Suppressor macrophage (primary cell): ENCODE measurements at places on chromosomes 1 and 21.

DNA sequence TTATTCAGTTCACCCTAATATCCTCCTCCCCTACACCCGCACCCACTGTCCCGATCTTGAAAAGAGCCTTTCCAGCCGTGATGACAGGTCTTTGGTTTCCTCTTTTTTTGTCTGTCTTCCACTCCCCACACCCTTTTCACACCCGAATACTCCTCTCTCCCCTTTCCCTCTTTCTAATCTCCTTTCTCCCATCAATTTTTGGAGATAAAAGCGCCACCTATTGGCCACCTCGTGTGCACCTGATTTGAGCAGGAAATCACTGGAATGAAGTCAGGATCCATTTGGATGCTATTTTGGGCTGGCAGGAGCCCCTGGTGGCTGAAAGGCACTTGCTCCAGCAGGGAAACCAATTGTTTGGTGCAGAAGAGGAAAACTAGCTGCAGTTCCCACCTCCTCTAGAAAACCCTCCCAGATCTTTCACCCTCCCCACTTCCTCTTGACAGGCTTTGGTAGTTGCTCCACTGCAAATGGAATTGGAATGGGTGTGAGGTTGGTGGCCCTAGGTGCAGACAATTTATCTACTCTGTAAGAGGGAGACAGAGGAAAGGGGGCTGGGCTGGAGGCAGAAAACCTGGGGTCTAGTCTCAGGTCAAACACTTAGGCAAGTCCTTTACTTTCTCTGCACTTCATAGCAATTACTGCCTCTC lies 8.4 kb downstream of the FOXE3 start:
- peak; percentile 48 for DNase-seq

DNA sequence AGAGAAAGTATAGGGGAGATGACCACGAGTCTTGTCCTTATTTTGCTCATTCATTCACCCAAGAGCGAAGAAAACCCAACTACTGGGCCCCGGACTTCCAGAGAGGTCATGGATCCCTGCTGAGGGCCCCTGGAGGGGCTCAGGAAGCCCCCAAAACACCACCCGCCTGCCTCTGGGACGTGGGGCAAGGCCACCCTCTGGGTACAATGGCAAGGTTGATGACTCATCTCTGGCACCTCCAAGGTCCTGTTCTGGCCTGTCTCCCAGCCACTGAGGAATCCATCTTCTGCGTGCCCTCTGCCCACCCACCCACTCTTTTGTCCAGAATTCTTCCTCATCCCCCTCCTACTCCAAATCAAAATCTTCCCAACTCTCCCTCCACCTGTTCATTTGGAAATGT lies 21.3 kb upstream of the PRDM15 start:
- no peak for DNase-seq

GRCh38 chr1:154431586-154432373 lies 26.6 kb downstream of the IL6R start:
- DNase-seq: peak; percentile 98

DNA sequence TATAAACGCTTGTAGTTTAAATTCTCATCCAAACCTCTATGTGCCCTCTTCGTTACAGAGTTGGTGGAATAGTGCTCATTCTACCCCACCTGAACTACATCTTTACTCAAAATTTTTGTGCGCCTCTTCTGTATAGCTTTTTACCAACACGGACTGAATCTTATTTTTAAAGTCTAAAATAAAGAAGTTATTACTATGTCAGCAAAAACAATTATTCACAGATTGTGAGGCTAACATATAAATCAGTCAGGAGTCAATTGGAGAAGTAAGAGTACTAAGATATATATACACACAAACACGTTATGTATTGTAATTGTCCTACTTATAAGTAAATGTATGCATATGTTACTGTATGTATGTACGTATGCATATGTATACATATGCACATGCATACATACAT lies 274.9 kb upstream of the ADGRL4 start:
- no peak for DNase-seq

DNA sequence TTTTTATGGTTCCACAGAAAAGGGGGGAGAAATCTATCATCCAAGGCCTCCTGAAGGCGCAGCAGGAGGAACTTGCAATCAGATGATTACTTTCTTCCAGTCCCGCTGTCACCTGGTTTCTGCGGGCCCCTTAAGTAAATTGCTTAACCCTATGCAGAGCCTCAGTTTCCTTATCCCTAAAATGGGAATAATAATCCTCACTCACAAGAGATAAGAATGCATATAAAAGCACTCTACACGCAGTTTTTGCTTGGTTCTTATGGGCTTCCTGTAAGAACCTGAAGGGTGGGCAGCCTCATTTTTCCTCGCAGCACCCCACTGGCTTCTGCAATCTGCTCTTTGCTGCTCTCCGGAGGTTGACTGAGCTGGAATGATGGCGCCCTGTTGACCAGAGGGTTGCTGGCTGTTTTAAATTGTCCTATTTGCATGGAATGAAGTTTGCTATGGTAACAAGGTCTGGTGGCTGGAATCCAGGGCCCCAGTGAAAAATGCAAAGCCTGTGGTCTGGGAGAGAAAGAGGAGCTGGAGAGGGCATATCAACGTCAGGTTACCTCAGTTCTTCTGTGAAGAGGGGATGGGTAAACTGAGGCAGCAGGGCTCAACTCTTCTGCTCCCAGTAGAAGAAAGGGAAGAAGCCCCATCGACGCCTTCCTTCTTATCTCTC lies 1.0 kb upstream of the KAZN start:
- no peak for DNase-seq

GRCh38 chr1:243483071-243483771 lies 227.4 kb downstream of the SDCCAG8 start:
- no peak for DNase-seq

DNA sequence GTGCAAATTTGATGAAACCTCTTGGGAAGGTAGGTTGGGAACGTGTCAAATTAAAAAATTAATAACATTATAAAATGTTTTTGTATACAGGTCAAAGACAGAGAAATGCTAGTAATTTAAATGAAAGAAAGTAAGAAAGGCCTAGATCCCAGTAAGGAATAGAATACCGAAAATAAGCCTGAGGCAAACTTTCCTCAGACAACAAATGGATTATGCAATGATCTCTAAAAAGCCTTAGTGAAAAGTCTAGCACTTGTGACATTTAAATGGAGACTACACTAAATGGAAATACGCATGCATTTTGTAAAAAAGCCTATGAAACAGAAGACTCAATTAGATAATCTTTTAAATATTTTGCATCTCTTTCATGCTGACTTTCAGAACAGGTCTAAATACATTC lies 138.5 kb upstream of the ZNHIT6 start:
- DNase-seq: no peak

GRCh38 chr1:216883518-216883917 lies 160.3 kb upstream of the ESRRG start:
- no peak for DNase-seq

- no peak for DNase-seq
Observed at GRCh38 chr1:174786760-174787159, 213.0 kb upstream of the CACYBP start.

DNA sequence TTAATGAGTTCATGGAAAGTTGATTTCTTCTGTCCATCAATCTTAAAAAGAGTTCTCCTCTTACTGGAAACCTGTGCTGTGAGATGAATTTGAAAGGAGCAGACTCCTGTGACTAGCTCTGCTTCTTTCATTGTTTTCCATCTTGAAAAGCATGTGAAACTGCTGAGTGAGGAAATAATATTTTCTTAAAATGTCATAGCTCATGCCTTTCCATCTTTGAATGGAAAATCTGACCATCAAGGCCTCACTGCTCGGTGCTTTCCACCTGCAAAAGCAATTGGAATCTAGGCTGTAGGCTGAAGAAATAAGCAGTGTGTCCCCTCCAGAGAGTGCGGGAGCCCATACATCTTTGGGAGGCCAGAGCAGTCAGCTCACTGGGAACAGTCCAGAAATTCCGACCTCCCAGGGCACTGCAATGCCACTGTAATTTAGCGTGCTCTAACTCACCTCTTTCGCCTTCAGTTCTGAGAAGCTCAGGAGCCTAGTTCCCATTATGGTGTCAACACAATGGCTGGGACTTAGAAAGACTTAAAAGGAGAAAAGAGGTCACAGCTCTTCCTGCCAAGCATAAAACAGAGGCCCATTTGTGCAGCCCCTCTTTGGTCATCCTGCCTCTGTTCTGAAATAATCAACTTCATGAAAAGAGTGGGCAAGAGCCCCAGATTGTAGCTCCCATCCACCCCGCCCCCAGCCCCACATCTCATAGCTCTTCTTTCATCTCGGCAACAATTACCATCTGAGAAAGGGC lies 50.4 kb upstream of the F3 start:
- DNase-seq: no peak

DNA sequence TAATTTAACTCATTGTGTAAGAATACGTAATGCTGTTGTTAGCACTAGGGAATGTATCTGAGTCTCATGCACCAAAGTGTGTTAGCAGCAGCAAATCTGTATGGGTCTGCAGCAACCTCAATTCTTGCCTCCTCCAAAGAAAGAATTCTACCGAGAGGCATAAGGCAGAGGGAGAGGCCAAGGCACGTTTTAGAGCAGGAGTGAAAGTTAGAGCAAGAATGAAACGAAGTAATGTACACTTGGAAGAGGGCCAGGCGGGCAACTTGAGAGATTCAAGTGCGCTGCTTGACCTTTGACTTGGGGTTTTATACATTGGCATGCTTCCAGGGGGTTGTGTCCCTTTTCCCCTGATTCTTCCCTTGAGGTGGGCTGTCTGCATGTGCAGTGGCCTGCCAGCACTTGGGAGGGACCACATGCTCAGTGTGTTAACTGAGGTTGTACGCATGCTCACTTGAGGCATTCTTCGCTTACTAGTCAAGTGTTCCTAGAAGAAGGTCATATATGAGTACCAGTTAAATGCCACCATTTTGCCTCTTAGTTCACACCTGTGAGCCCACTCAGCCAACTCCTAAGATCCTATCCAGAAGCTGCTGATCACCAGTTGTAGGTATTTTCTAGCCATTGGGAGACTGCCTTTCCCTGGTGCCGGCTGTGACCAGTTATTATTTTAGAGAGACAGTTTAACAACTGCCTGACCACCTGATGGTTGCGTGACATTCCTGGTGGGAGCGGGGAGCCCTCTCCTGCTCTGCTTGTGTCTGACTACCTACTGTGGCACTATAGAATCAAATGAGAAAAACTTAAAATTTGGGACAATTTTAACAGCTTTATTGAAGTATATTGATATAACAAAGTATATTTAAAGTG lies 2.7 kb upstream of the CNN3 start:
- DNase-seq: no peak

- DNase-seq: peak; percentile 75
Observed at GRCh38 chr1:2046174-2046917, 3.9 kb upstream of the PRKCZ start.

DNA sequence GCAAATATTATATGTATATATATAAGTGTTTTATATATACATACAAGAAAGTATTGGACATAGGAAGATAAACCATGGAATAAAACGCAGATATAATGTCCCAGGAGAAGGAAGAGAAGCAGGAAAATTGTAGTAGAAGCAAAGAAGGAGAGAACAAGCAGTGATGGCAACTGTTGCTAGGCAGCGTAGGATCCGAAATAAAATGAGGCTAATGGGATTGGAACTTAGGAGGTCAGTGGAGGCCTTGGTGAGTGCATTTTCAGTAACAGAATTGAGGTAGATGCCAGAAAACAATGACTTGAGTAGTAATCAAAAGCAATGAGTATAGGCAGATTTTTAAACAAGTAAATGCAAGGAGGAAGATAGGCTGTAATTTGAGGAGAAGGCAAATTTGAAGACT lies 265.8 kb downstream of the LRRC7 start:
- no peak for DNase-seq

GRCh38 chr1:94859174-94859573 lies 39.0 kb downstream of the SLC44A3 start:
- no peak for DNase-seq

DNA sequence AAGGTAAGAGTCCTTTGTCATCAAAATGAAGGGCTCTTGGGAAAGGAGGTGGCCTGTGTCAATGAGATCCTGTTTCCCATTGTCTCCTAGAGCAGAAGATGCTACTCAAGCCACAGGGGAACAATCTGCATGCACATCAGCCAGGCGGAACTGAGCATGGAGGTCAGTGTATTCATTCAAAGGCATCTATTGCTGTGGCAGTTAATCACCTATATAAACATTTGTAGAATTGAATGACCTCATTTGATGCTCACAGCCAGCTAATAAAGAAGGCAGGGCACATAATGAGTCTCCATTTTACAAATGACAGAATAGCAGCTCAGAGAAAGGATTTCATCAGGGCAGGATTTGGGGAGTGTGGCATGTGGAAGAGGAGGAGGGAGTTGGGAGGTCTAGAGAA lies 5.7 kb upstream of the FYB2 start:
- no peak for DNase-seq

DNA sequence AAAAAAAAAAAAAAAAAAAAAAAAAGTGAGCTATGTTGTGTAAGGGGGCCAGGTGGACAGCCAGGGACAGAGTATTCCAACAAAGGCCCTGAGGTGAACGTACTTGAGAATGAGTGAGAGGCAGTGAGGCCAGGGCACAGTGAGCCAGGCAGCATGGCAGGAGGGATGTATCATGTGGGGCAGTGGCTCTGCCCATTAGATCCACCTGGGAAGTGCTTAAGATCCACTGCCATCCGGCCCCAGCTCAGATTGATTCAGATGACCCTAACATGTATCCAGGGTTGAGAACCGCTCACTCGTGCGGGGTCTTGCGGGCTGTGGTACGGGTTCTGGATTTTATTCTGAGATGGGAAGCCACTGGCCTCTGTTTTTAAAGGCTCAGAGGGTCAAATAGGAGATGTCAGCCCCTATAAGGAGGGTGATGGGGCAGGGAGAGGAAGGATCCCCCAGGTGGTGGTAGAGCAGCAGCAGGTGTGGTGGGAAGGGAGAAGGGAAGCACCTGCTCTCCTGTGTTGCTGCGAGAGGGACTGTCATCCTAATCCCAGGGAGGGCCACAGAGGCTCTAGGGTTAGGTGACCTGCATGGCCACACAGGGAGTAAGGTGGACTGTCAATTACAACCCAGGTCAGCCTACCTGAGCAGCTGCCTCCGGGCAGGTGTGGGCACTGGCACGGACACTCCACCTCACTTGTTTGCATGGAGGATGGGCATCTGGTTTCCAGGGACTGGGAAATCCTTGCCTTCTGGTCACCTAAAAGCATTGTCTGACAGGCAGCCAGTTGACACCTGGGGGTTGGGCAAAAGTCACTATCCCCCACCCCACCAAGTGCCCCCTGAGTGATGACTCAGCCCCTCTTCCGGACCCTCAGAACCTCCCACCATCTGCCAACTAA lies 31.6 kb downstream of the CDK18 start:
- no peak for DNase-seq

- no peak for DNase-seq
Observed at GRCh38 chr1:85374160-85374559, 90.8 kb downstream of the DDAH1 start.

GRCh38 chr1:229563241-229563640 lies 4.7 kb upstream of the ABCB10 start:
- DNase-seq: peak; percentile 28

DNA sequence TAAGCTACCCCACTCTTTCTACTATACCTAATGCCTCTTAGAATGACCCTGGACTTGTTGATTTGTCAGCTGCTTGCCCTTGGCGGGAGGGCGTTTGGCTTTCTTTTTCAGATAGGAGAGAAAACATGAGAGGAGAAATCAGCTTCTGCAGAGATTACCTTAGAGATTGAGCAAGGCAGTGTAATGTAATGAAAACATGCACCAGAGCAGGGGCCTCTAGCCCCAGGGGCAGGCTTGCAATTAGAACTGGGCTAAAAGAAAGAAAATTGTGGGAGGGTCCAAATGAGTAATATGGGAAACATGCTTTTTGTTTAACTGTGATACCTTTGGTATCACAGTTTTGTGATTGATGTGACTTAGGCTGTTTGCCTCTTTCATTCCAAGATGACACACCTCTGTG lies 89.7 kb downstream of the PBX1 start:
- DNase-seq: no peak
